Urinary bladder (tissue), 4 donors: ENCODE measurements at places on chromosomes 12 and 14.

GRCh38 chr12:5254703-5255102, 177.2 kb upstream of the NTF3 start:
- no peak for DNase-seq

DNA sequence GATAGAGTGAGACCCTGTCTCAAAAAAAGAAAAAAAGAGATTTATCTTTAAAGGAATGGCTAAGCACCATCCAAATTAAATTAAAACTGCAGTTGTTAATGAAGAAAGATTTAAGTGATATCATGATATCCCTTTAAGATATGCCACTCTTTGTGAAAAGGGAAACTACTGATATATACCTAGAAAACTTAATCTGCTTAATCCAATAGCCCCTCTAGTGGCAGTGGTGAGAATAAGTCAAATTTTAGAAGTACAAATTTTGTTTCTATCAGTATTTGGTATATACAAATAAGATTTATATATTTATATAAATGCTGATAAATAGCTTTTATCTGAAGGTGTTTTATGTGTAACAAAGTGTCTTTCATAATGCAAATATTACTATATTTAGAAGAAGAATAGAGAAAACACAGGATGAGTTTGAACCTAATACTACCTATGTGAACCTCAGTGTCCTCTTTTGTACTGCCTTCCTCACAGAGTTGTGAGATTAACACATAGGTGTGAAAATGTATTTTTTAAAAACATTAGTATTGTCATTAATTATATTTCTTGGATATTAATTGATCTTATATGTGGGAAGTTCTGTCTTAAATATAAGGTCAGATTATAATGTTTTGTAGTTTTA, 51.4 kb upstream of the GARIN2 start:
- DNase-seq: no peak

DNA sequence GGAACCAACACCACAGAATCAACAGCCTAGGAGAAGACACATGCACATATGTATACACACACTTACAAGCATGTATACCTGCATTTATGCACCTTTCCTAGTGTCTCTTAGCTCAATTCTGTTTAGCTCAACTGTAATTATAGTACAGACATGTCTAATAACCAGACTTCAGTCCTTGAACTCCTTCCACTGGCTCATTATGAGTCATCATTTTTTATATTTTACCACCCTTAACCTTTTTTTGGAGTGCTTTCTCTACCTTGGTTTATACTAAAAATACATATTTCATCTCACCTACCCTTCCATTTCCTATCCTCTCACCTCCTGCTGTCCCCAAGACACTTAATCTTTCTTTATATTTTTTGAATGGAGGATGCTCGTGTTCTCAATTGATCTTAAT, 110.4 kb downstream of the ARID2 start:
- no peak for DNase-seq

- DNase-seq: no peak
Observed at GRCh38 chr14:56417173-56417572, 162.4 kb upstream of the TMEM260 start.

GRCh38 chr14:92404018-92404417, 81.1 kb downstream of the SLC24A4 start:
- no peak for DNase-seq

DNA sequence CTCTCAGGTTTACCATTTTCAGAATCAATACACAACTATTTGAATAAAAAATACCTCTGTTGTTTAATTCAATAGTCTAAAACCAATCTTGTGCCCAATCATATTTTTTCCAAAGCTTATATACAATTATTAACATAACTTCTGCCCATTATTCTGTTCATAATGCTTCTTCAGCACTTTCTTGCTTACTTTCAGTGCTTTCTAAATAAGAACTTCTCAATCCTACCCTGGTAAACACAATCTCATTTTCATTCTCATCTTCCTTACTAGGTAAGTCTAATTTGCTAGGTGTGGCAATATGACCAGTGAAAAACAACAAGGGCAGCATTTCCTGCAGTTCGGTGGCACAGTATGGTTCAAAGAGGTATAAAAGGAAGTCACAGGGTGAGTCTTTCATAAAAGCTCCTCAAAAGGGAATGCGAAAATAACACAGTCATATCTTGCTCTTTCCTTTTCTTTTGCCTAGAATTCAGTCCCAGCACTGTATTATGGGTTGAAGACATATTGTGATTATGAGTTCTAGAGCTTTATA, 103.5 kb downstream of the FOXG1 start:
- no peak for DNase-seq

DNA sequence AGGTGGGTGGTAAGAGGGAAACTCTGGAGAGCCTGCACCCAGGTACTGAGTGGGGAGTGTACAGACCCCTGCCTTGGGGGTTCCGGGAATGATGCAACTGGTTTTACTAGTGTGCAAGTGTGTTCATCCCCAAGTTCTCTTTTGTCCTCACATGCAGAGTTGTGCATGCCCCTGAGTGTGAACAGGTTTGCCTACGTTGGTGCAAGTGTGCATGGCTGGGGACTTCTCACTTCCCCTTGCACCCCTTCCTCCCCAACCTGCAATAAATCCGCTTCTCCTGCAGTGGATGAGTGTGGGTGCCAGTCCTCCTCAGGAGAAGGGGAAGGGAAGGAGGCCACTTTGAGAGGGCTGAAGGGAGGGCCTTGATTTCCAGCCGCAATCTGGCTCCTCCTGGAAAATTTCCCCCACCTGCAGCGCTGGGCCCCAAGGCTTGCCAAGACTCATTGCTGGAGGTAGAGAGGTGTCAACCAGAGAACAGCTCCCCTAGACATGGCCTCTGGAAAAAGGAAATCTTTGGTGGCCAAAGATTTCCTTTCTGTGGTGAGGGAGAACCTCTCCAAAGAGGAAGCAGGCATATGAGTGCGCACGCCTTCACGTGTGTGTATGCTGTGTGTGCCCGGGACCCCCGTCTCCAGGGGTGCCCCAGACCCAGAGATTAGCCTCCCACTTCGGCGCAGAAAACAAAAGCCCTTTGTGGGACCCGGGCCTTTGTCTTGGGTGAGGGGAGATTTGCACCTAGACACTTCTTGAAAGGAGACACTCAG, 5.5 kb downstream of the AQP2 start:
- DNase-seq: no peak

GRCh38 chr14:89924268-89924667, 30.3 kb downstream of the EFCAB11 start:
- no peak for DNase-seq

DNA sequence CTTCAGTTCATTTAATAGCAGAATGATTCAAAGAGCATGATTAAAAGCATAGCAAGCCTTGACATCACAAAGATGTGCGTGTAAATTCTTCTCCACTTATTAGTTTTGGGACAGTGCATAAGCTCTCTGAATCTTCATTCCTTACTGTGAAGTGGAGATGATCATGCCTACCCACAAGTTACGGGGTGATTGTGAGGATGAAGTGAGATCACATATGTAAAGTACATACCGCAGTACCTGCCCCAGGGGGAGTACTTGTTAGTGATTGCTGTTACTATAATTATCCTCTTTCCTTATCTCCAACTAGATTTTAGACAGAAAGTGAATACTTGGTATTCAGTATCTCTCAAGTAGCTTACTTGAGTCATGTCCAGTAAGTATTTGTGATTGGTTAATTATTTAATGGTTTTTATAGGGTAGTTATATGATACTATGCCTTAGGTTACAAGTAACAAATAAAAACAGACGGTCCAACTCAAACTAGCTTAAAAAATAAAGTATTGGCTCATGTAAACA, 6.0 kb downstream of the RAD9B start:
- DNase-seq: no peak

- DNase-seq: no peak
Observed at GRCh38 chr14:49634547-49635334, at the start of gene DNAAF2. Gene DNAAF2, minus strand, starts transcription at chr14:49635244. Its CDS starts 95 bp downstream, at chr14:49635149.

GRCh38 chr14:56585461-56586084, 6.0 kb downstream of the TMEM260 start:
- no peak for DNase-seq

DNA sequence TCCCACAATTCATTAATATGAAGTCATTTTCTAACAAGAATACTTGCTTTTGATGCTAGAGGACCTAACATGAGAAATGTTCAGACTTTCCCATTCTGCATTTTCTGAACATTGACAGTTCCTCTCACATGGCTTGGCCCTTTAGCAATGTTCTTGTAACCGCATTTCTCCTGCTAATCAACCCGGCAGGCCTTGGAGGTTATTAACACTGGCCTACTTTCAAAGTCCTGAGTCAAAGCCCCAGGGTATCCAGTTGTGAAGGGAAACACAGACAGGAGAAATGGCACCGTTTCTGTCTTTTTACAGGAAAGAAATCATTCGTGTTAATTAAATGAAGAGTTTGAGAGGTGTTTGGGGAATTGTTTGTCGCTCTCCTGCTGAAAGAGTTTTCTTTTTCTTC, 446.5 kb upstream of the MIS18BP1 start:
- DNase-seq: no peak

DNA sequence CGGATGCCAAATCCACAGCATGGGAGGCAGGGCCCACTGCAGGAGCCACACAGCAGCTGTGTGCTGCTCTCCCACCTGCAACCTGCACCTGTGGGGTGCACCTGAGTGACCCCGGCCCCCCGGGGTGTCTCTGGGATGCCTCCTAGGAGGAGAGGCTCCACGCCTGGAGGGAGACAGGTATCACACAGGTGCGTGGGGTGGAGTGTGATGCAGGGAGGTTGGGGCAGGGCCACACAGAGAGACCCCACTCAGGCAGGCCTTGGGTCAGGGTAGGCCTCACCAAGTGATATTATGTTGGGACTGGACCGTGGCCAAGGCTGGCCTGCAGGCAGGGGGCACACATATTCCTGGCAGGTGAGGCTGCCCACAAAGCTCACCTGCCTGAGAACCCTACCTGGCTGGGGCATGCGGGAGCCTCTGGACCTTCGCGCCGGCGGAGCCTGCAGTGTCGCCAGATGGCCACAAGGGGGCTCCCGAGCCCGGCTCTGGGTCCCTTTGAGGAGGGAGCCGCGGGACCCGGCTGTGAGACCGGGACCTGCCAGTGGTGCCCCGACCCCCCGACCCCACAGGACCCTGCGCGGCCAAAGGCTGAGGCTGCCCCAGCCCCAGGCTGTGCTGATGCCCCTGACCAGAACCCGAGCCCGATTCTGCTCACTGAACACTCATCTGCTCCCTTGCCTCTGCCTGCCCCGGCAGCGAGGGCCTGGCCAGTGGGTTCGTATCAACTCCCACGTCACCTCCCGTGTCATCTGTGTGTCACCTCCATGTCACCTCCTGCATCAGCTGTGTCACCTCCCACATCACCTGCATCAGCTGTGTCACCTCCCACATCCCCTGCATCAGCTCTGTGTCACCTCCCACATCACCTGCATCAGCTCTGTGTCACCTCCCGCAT, 11.4 kb downstream of the TMEM121 start:
- no peak for DNase-seq

GRCh38 chr12:119744900-119745606, 77.1 kb downstream of the PRKAB1 start:
- DNase-seq: no peak

- DNase-seq: no peak
Observed at GRCh38 chr14:81406863-81407262, 6.7 kb upstream of the STON2 start.

DNA sequence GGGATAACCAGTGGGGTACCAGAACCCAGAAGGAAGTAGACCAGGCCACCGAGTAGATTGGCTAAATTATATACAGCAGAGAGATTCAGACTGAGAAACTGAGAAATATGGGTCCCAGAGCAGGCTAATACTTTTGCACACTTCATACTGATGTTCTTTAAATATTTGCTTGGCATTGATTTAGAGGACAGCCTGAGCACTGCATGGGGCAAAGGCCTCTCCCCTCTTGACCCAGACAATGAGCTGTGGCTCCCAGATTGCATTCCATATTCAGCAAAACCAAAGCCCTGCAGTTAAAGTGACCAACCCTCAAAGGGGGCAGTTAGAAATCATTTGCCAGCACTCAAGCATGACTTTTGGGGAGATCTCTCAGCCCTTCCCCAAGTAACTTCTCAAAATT, 279.2 kb downstream of the SUDS3 start:
- DNase-seq: no peak

DNA sequence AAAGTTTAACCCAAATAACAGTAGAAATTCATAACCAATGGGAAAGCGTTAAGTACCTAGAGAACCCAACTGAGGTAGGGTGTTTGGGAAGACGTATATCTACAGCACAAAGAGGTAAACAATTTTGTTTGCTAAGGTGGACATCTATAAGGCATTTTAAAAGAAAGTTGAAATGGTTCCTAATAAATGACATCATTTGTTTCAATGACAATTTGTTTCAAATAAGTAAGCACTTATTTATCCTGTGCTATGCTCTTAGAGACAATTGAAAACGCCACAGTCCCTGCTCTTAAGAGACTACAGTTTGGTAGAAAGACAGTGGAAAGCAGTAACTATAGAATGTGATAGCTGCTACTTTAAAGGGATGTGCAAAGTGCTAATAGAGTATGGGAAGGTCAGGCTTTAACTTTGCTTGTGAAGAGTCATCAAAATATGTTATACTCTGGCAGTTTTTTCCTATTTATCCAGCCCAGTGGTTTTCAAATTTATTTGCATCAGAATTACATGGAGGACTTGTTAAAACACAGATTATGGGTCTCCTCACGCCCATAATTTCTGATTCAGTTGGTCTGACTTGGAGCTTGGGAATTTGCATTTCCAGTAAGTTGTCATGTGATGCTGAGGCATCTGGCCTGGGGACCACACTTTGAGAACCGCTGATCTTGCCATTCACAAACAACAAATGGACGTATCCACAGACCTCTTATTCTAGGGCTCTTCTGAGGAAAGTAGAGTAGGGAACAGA, 19.6 kb upstream of the SMCO2 start:
- DNase-seq: no peak

DNA sequence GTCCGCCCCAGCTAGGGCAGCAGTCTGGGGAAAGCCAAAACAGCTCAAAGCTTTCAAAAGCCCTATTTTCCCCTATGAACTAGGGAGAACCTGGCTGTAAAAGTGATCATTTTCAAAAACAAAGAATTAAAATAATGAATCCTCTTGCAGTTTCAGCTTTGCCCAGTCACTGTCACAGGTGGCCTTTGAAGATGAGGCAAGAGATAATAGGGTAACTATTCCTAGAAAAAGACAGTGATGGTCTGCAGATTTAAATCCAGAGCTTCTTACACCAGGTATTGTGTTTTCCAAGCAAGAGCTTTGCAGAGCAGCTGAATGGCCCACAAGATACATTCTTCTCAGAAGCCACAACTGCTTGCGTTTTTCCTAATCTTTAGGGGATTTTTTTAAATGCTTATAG, 80.2 kb upstream of the NUDT4 start:
- DNase-seq: no peak

DNA sequence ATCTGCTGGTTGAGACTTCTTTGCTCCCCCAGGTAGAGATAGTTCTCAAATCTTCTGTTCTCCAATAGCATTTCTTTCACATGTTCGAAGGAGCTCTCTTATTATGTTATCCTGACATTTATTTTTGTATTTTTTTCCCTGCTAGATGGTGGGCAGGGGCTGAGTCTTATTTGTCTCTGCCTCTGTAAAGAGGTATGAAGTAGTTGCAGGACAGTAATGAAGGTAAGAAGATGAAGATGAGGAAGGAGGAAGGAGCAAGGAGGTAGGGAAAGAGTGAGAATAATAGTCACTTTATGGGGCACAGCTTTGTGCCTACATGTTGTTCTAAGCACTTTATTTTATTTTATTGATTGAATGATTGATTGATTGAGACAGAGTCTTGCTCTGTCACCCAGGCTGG, 5.0 kb upstream of the CIROP start:
- no peak for DNase-seq

- DNase-seq: no peak
Observed at GRCh38 chr14:36306836-36307235, 13.6 kb downstream of the MBIP start.
